ENCODE measurements at places on chromosomes 6 and 20. TPM values are rescaled to one million over a fixed set of nuclear protein-coding genes. Genes with fewer than 3 reads are reported as not detected.
A peak's percentile ranks its signal among the peaks of the same experiment; 100 is the strongest.

DNA sequence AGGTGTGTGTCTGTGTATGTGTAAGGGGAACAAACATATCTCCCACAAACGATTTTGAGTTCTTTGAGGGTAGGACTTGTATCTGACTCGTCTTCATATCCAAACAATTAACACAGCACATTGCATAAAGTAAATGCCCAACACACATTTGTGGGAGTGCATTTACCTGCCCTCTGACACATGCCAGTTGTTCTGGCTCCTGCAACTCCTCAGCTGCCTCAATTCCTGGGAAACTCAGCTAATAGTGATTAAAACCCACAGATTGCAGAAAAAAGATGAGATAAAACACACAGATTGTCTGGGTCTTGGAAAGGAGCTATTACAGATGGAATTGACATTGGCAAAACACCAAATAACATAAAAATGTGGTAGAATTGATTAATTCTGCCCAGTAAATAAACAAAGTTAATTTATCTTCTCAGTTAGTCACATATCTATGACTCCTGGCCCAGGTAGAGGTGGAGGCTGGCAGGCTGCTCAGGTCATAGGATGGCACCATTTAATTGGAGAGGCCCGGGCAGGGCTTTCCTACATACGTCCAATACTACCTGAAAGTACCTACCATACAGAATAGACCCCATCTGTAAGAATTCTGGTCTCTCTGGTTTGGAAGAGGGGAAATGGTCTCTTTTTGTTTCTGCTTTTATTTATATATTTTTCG lies 71.5 kb upstream of the IFNGR1 start:
- no peak for DNase-seq

- DNase-seq: no peak
Measured at GRCh38 chr6:11197175-11197536, 35.3 kb downstream of the NEDD9 start.

GRCh38 chr6:42431356-42431755 lies 20.4 kb downstream of the TRERF1 start:
- DNase-seq: no peak

GRCh38 chr6:167549213-167549612 lies 224.3 kb downstream of the TTLL2 start:
- no peak for DNase-seq

- DNase-seq: no peak
Measured at GRCh38 chr6:87200469-87201175, 45.3 kb downstream of the ZNF292 start.

GRCh38 chr6:127907960-127908640 lies 7.2 kb upstream of the THEMIS start:
- DNase-seq: no peak

GRCh38 chr20:10179574-10180298 lies 38.9 kb upstream of the SNAP25 start:
- DNase-seq: no peak

GRCh38 chr6:88216182-88216581 lies 50.0 kb upstream of the CNR1 start:
- DNase-seq: no peak

DNA sequence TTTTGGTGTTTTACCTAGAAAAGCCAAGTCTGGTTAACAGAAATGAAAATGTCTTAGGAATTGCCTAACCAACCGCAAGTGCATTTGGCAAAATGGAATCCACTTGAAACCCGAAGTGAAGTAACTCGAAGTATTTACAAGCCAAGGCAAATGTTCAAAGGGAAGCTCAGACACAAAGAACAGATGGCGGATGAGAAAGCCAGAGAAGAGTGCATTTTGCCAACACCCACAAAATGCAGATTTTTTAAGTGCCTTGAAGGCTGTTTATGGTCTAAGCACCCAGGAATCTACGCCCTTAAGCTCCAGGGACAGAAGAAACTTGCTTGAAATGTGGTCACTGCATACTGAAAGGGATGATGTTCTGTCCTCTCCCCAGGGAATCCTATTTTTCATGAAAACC lies 70.0 kb upstream of the TBXT start:
- DNase-seq: no peak

GRCh38 chr20:3406481-3407039 lies 909 bp downstream of the DNAAF9 start:
- DNase-seq: peak; percentile 38

DNA sequence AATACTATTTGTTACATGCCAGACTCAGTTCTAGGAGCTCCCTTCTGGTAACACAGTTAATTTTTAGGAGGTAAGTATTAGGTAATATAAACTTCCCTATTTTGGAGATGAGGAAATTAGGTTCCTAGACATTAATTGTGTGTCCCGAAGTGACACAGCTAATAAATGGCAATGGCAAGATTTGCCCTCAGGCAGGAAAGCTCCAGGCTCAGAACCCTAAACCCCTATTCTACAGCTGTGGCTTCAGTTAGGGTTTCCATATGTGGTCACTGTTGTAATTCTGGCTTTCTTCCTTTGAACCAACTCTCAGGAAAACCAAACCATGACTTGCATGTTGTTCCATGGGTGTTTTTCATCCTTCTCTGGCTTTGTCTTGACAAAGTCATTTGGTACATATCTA lies 188.2 kb downstream of the PLCB1 start:
- DNase-seq: no peak

DNA sequence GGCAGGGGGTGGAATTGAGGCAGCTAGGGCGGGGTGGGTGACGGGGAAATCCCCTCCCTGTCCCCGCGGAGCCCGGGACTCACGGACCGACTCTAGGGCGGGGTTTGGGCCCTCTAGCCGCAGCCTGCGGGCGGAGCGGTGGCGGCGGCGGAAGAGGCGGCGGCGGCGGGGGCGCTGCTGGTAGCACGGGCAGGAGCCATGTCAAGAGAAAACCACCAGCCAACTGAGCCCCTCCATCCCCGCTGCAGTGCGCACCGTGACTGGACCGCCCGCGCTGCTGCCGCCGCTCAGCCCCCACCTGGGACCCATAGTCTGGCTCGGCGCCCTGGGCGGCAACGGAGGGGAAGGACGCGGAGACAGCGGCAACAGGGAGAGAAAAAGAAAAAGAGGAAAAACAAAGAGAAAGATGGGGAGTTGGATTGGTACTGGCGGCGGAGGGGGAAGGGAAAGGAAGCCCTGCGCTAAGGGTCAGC lies 1.2 kb upstream of the C6orf62 start:
- DNase-seq: no peak

Gene PRSS16
- 0.29 TPM for polyA plus RNA-seq

Gene DEFB119
- polyA plus RNA-seq: not detected

Gene DPPA5
- not detected for polyA plus RNA-seq

Gene RAET1L
- not detected for polyA plus RNA-seq

Gene CLDN20
- polyA plus RNA-seq: 0.42 TPM

Data from right renal pelvis (tissue), 4 donors.